ENCODE measurements at places on chromosomes 6 and 20. TPM values are rescaled to one million over a fixed set of nuclear protein-coding genes. Genes with fewer than 3 reads are reported as not detected.

NTSR1 gene
- not detected for polyA plus RNA-seq

GTSF1L gene
- not detected for polyA plus RNA-seq

HLA-DRA gene
- polyA plus RNA-seq = 66.7 TPM

POPDC3 gene
- polyA plus RNA-seq = 53.2 TPM

FOXF2 gene
- 0.43 TPM for polyA plus RNA-seq

ARFGEF3 gene
- 0.63 TPM for polyA plus RNA-seq

SERINC1 gene
- polyA plus RNA-seq = 120 TPM

All from right cardiac atrium (tissue), 5 donors.